H1 (cell line): ENCODE measurements at places on chromosomes 2 and 18.

GRCh38 chr2:217307023-217307422, 447.2 kb upstream of the TNP1 start:
- DNase-seq, result no peak

- no peak for DNase-seq
These were observed 156.2 kb upstream of the DSEL start for GRCh38 chr18:67672716-67673115.

GRCh38 chr2:60482222-60482621, 71.2 kb downstream of the BCL11A start:
- DNase-seq, result no peak

DNA sequence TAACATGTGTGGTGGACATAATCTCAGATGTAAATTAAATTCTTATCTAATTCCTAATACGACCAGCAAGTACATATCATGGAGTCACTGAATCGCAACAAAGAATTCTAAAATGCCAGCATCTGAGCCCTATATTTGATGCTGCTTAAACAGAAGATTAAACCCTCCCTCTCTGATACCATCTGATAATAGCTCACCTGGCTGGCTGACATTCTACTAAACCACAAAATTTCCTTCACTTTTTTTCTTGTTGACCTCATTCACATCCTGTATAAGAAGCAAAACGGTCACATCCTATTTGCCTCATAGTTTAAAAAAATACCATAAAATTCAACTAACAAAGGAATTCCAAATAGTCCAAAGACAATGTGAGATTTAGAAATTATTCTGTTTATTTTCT, 371.6 kb upstream of the SLC8A1 start:
- DNase-seq, result no peak

- DNase-seq, result no peak
These were observed 113.3 kb upstream of the ALKAL2 start for GRCh38 chr2:401019-401679.

- DNase-seq, result peak; percentile 69
These were observed 1.3 kb downstream of the SPTBN1 start for GRCh38 chr2:54457323-54458023.

DNA sequence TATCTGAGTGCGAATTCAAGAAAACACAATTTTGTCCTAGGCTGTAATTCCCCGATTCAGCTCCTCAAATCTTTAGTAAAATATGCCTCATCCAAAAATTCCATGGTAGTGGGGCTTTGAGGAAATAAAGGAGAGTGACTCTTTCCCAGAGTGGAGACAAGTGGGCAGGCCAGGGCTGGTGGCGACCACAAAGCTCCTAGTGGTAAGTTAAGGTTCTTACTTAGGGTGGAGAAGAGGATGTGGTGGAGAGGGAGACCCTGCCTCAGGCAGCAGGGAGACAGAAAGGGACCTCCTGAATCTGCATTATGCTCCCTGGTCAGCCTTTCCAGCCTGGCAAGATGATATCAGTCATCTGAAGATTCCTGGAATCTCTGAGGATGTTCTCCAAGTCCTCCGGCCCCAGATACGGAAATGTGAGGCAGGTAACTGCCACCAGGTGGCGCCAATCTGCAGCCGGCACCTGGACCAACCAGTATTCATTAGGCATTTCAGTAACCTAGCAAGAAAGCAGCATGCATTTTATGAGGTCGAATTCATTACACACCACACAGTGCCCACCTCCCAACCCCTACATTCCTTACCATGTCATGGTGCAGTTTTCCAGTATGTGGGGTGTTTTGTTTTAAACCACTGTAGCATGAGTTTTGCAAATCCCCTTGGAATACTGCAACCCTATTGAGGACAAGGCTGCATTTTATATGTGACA, 106.4 kb downstream of the POLE4 start:
- peak; percentile 90 for DNase-seq

- DNase-seq, result no peak
These were observed 1551.7 kb upstream of the SLC39A10 start for GRCh38 chr2:194105358-194105757.

- no peak for DNase-seq
These were observed 64.0 kb downstream of the CHST9 start for GRCh38 chr18:27121108-27121507.

DNA sequence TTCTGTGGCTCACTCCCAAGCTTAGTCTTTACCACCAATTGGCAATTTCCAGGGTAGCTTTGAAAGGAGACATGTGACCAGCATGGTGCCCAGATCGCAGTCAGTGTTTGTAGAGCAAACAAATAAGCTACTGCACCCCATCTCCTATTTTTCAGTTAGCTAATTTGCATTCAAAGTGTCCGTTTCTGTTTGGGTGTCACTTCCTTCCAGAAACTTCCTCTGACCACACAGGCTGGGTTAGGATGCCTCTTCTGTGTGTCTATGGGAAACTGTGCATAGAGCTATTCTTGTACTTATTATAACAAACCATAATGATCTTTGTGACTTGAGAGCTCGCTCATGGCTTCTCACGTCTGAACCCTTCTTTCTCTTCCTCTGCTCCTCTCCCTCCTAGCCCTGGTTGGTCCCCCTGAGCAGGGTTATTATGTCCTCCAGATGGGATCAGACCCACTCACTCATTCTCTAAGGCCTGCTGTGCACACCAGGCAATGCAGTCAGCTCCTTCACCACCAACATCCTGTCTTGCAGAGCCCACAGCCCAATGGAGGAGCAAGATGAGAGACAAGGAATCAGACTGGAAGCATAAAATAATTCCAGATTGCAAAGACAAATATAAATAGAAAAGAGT, 101.2 kb upstream of the ALK start:
- DNase-seq, result no peak

DNA sequence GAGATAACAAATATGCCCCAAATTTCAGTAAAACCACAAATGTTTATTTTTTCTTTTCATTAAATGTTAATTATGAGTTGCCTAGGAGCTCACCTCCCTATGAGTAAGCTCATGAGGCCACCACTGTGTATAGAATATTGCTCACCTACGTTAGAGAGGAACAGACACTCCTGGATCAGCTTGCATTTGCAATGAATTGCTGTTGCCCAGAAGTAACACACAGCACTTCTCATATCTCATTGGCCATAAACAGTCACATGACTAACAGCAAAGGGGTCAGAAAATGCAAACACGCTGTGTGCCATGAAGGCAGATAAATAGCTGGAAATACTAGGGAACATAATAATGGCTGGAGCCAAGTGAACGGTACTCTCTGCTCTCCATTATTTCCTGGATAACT, 89.0 kb upstream of the GALNT5 start:
- no peak for DNase-seq

DNA sequence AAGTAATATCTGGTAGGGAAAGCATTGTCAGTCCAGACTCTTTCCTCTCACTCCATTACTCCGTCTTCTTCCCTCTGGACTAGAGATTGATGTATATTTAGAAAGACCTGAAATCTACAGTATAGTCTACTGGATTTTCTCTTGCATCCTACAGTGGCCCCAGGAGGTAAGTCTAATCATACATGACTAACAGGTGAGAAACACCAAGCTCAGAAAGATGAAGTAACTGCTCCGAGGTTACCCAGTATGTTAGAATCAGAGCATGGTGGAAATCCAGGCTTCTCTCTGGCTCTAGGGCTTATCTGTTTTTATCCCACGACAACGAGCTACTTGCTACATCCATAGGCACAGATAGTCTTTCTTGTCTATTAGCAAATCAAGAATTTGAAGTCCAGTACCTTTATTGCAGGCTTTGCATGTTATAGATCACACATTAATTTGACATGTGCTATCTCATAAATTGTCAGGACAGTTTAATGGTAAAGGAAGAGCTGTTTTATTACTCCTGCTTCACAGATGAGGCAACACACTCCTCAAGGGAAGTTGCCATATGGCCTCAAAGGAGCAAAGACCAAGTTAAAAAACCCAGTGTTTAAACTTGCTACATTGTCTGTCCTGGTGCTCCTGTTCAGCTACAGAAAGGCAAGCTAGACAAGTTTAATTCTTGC, 484.3 kb downstream of the THSD7B start:
- no peak for DNase-seq

DNA sequence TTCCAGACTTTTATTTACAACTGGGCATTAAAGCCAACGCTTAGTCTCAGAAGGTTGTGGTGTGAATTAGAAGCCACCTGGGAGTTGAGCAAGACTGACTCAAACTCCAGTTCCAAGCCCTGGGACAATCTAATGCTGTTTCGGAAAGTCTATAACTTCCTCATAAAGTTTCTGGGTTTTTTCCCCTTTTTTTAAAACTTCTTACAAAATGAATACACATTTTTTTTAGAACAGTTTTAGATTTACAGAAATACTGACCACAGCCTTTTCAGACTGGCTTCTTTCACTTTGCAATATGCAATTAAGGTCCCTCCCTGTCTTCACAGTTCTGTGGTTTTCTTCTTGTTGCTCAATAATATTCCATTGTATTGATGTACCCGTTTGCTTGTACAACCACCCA, 115.9 kb upstream of the TWIST2 start:
- no peak for DNase-seq

DNA sequence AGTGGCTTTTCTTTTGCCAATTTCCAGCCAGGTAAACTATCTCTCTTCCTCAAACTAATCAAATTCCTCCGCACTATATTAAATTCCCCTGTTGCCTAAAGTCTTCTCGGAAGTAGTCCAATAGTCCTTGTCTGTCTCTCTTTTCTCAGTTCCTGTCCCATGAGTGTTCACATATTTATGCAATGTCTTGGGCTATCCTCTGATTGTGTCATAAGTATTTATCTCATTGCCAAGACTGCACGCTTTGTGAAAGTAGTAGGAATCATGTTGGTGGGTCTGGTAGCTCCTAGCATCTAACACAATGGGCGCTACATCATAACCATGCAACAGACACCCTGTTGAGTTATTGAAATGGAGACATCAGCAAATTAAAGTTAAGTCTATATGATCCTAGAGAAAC, 59.9 kb upstream of the POU3F3 start:
- no peak for DNase-seq

GRCh38 chr2:118918017-118918416, 24.0 kb upstream of the MARCO start:
- no peak for DNase-seq

DNA sequence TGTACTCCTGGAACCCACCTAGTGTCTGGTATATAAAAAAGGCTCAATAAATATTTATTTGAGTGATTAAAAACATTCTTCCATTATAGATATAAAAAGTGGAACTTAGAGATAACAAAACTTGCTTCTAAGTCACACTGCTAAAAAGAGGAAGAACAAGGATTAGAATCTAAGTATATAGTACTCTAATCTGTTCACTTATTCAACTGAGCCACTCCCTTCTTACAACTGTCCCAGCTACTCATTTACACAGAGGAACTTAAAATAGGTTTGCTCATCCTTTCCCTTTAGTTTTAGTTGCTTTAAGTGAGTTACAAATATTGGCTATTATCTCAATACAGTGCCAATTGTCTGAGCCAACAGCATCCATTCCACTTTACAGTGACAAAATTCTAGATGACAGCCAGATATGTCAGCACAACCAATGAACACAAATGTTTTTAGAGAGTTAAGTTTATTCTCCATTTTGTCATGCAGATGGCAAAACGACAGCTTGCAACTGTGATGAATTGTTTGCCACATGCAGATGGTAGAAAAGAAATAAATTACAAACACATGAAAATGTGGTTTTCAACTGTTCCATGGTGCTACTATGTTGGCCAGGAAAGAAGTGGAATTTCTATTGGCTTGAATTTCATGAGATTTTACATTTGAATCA, 280.7 kb upstream of the ZC3H15 start:
- DNase-seq, result no peak

DNA sequence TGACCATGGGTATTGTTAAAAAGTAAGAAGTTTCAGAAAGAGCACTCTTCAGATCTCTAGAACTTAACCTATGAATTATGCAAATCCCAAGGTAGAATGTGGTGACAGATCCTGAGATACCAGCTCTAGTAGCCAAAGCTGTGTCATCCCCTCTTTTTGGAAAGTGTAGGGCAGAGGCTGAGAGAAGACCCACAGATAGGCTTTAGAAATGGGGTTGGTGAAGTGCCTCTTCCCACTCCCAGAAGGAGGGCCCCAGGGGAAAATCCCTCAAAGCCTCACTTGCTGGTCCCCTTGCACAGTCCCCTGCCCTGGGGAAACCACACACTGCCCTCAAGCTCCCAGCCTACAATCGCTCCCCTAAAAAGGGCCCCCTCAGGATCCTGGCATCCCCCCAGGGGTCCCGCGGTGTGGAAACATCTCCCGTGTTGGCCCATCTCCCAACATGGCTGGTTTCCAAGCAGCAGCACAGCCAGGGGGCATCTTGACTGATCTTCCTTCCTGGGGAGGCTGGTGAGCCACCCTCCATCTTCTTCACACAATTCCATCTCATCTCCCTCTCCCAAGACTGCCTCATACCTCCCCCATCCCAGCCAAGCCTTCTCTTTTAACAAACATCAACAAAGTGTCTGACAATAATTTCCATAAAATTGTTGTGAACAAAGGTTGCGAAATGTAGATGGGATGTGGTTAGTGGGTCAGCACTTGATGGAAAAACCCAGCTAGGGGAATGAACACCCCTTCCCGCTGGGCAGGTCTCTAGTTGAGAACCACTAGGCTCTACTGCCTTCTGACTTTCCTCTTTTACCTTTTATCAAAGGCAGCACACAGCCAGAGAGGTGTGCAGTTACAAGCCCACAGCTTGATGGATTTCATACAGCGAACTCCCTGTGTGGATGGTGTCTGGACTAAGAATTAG, 25.1 kb downstream of the MAL start:
- DNase-seq, result no peak

- no peak for DNase-seq
These were observed 85.1 kb upstream of the TTC39C start for GRCh38 chr18:23929362-23929930.

DNA sequence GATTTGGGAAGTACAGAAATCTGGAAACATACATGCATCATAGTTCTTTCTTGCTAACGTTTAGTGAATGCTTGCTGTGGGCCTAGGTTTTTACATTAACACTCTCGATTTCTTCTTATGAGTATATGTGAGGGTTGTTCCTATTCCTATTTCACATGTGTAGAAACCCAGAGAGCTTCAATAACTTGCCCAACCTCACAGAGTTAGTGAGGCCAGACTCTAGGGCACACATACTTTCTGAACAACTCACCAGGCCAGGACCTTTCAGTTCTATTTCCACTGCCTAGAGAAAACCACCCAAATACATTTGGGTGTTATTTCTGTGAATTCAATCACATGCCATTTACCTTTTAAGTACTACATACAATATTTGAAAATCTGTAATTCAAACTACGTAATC, 8.2 kb upstream of the KCTD1 start:
- no peak for DNase-seq

- no peak for DNase-seq
These were observed 46.8 kb upstream of the ANKRD62 start for GRCh38 chr18:12046751-12047335.

DNA sequence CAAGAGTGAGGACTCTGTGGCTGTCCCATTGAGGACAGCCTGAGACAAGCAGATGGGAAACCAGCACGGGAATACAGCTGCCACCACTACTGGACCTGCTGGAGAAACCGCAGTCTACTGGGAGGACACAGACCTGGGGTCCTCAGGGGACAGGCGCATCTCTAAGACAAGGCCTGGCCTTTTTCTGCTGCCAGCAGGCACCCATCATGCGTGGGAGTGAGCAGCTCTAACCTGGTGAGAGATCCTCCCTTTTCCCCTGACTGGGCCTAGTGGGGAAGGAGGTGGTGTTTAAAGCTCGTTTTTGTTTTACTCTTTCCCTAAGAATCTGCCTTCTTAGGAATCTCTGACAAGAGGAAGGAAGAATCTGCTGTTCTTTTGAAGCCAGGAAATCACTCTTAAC, 36.6 kb downstream of the CYRIA start:
- no peak for DNase-seq

- no peak for DNase-seq
These were observed 74.6 kb upstream of the DOK6 start for GRCh38 chr18:69326094-69326493.
